Memory B cell (primary cell): ENCODE measurements at places on chromosomes 7 and 10.

GRCh38 chr7:132152131-132152889 lies 424.0 kb downstream of the PLXNA4 start:
- no peak for DNase-seq

DNA sequence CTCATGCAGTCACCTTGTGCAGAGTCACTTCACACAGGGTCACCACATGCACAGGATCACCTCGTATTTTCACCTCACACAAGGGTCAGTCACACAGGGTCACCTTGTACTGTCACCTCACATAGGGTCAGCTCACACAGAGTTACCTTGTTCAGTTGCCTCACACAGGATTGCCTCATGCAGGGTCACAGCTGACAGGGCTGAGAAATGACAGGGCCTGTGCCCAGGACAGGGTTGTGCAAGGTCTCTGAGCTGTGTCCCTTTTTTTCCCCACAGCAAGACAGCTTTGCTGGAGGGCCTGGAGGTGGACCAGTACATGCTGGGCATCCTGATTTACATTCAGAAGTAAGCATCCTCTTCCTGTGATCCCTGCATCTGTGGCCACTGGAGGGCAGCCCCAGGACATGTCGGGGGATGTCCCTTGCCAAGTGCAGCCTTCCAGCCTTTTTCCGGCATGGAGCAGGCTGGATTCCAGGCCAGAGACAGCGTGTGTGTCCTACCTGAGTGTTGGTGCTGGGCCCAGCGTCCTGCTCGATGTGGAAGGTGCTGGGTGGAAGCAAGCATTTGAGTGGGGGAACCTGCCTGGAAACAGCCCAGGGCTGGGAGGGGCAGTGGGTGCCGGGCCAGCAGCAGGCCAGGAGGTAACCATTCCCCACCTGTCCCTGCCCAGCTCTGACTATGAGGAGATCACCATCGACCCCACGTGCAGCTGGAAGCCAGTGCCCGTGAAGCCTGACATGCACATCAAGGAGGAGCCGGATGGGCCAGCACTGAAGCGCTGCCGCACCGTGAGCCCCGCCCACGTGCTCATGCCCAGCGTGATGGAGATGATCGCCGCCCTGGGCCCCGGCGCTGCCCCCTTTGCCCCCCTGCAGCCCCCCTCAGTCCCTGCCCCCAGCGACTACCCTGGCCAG lies 16.3 kb downstream of the ZMIZ2 start:
- no peak for DNase-seq

GRCh38 chr10:85599081-85599480 lies 767.5 kb downstream of the GRID1 start:
- no peak for DNase-seq

GRCh38 chr10:124346831-124347230 lies 71.9 kb downstream of the OAT start:
- DNase-seq, result no peak

DNA sequence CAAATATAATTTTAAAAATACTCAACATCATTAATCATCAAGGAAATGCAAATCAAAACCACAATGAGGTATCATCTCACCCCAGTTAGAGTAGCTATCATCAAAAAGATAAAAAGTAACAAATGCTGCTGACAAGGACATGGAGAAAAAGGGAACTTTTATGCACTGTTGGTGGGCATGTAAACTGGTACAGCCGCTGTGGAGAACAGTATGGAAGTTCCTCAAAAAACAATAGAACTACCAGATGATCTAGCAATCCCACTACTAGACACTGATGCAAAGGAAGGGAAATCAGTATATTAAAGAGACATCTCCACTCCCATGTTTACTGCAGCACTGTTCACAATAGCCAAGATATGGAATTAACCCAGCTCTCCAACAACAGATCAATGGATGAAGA lies 384.5 kb downstream of the PLXDC2 start:
- DNase-seq, result no peak

DNA sequence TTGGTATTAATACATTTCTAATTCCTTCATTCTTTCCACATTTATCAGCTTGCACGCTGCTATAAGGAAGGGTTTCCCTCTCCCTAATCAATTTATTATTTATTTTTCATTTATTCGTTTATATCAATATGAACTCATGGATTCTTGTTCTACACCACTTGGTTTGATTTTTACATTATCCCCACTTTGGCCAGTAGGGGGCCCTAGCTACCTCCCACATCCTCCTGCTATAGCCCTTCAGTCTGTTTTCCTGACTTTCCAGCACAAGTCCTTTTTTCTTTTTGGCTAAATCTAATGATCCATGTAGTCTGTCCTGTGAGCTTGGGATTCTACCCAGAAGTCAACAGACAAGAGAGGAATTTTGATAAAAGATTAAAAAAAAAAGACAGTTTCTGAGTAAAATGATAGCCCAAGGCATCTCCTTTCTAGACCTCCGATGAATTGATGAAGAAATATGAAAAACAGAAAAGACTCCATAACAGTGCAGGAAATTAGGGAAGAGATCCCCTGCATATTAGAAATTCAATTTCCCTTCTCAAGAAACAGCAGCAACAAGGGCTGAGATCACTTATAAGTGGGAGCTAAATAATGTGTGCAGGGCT lies 47.7 kb downstream of the LYZL2 start:
- peak; percentile 22 for DNase-seq

DNA sequence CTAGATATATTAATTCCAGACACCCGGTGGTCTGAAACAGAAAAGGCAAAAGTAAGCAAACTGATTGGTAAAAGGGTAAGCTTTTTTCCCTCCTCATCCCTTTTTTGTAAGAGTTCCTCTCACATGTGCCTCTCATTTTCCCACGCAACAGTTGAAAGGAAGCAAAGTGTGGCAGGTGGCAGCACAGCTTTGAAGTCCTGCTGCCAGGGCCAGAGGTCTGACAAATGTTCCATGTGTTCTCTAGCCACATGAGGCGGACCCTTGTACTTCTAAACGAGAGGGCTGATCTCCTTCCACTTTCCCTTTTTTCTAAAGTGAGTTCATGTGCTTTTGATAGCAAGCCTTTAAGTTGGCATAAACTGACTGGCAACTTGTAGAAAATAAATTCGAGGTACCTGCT lies 217.5 kb downstream of the POLR1F start:
- DNase-seq, result no peak

DNA sequence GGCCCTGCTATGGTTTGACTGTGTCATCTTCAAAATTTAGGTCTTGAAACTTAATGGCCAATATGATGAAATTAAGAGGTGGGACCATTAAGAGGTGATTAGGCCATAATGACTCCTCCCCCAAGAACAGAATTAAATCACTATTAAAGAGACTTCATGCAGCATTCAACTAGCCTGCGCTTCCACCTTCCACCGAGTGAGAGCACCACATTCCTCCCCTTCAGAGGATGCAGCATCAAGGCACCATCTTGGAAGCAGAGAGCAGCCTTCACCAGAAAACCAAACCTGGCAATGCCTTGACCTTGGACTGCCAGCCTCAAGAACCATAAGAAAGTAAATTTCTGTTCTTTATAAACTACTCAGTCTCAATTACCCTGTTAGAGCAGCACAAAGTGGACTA lies 371.1 kb upstream of the NFE2L3 start:
- no peak for DNase-seq

GRCh38 chr7:121138262-121138933 lies 149.9 kb downstream of the CPED1 start:
- peak; percentile 53 for DNase-seq

DNA sequence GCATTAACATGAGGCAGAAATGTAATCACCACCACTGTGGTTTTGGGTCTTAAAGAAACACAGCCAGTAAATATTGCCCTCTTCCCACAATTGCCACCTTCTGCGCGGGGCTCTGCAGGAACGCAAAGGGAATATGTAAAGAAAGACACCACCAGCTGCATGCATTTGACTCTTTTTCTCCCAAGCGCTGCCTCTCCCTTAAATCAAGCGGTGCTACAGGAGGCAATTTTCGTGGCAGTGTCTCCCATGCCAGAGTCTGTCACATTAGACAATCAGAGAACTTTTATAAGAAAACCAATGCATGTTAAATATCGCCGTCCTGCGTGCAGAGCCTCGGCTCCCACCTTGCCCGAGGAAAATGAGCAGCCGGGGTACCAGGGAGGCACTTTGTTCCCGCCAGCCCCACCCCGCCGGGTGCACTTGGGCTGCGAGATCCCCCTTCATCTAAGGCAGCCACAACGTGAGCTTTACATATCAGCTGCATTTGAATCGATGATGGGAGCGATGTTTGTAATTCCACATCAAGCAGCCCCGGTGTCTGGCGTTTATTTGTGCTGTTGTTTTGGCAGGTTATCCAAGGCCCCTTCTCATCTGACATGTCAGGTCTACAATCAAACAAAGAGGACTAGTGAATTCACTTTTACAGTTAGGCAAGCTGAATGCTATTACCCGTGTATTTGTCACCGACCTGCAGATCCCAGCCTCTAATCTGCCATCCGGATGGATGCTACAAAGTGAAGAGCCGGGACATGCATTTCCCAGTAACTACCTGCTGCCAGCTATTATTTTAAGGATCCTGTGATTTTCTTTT lies 72.3 kb upstream of the MGMT start:
- DNase-seq, result no peak

- no peak for DNase-seq
Observed at GRCh38 chr7:101563198-101563901, 65.7 kb downstream of the MYL10 start.

GRCh38 chr7:34488766-34489165 lies 169.3 kb upstream of the NPSR1 start:
- no peak for DNase-seq

DNA sequence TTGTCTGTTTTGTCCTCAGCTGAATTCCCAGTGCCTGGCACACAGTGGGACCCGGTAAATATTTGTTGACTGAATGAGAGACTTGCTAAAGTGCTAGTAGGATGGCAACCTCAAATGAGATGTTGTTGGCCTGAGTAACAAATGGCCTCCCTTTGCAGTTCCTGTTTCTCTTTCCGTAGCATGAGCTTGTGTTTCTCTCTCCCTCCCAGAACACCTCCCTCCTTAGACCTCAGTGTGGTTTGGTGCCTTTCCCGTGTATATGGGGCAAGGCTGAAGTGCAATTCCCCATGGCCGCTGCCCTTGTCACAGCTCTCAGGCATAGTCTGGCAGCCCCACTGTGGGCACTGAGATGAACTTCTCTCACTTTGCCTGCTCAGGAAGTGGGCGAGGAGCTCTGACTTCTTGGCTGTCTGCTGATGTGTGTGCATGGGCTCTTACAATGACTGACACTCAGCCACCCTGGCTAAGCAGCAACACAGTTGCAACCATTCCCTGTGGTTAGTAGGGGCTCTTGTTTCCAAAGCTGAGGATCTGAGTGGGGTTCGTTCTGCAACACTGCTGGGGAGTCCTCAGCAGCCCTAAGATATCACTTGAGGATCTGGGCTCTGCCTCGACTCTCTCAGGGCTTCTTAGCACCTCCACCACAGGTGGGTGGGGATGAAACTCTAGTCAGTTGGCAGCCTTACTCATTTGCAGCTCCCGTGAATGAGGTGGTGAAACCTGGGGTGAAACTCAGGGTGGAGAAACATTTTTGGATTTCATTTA lies 136.1 kb downstream of the ICA1 start:
- DNase-seq, result peak; percentile 36

GRCh38 chr10:88270061-88270808 lies 312.9 kb downstream of the RNLS start:
- DNase-seq, result no peak

- no peak for DNase-seq
Observed at GRCh38 chr10:112126901-112127300, 56.7 kb downstream of the GPAM start.

- DNase-seq, result peak; percentile 59
Observed at GRCh38 chr10:96370584-96371157, 11.9 kb upstream of the OPALIN start.

GRCh38 chr10:3693022-3693697 lies 91.8 kb downstream of the KLF6 start:
- no peak for DNase-seq

GRCh38 chr10:93899109-93899508 lies 5.3 kb downstream of the SLC35G1 start:
- no peak for DNase-seq

DNA sequence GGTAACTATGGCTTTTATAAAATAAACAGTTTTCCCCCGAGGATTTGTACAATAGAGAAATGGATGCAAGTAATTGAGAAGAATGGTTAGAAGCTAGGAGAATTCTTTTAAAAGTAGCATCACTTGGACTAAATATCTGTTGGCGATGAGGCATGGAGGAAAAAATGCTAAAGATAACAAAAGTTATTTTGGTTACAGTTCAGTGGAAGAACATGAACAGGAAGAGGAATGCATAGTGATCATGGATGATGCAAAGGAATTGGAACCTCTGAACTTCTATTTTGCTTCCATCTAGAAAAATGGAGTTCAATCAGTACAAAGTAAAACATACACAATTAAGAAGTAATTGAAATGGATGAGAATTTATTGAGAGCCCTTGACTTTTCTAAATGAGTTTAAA lies 32.9 kb downstream of the ENTPD1 start:
- no peak for DNase-seq

DNA sequence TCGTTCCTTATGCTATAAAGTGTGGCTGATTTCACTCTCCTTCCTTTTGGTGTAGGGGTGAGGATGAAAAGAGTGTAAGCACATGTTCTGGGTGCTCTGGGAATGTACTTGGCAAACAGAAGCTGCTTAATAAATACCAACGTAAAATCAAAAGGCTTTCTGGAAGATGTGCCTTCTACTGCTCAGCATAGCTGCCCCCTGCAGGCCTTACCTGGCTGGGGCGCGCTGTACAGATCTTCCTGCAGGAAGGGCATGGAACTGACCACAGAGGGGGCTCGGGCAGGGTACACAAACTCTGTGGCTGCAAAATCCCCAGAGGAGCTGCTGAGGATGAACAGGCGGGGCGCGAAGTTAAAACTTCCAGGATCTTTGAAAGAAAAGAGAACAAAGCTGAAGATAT lies 169.4 kb downstream of the SVIL start:
- no peak for DNase-seq

DNA sequence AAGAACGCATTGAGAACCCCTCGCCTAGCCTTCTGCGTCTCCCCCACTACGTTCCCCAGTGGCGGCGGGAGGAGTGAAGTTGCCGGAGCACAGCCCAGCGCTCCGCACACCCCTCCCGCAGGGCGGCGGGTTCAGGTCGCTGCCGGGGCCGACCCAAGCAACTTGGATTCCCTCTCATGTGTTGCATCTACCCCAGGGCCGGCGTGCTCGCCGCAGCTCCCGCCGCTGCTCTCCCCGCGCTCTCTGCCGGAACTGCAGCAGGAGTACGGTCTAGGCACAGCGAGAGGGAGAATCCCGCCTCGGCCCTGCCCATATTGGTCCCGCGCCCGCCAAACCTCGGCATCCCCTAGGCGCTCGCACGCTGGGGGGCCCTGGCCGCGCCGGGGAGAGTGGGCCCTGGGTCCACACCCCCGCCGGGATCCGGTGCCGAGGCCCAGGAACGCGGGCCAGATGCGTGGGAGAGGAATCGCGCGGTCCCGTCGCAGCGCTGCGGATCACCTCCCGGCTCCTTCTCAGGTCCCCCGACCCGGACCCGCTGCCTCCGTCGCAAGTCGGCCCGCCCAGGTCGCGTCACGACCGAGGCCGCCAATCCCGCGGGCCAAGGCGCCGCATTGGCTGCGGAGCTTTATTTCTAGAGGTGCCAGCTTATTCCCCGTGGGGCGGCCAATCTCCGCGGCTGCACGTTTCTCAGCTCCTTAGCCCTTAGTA lies 648 bp upstream of the TMEM243 start:
- DNase-seq, result peak; percentile 82

- DNase-seq, result no peak
Observed at GRCh38 chr7:98988641-98989040, 110.3 kb downstream of the TRRAP start.

GRCh38 chr7:67595431-67596180 lies 599.0 kb downstream of the TYW1 start:
- DNase-seq, result no peak
